GM19239 (cell line): ENCODE measurements at places on chromosomes 3 and 15.

DNA sequence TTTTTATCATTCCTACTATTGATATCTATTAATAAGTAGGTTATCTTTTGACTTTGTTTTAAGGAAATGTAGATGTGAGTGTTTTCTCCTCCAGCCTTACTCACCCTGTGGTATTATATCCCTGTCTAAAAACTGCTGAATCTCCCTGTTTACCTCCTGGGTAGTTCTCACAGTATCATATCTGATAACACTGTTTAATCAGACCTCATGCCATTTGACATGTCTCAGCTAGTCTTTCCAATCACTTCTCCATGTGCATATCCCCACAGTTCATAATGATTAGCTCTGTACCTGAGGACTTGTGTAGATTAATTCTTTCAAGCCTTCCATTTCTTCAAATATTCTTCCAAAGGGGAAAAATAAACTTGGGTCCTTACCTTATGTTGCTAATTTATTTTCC, 30.7 kb downstream of the DUOX2 start:
- no peak for DNase-seq

DNA sequence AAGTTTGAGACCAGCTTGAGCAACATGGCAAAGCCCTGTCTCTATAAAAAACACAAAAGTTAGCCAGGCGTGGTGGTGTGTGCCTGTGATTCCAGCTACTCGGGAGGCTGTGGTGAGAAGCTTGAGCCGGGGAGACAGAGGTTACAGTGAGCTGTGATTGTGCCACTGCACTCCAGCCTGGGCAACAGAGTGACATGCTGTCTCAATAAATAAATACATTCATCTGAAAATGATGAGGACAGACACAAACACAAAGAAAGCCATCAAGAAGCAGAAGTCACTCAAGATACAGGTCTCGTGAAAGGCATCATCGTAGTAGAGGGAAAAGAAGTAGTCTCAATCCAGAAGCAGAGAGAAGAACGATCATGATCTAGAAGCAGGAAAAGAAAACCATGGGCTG, 18.1 kb downstream of the AP3S2 start:
- no peak for DNase-seq

GRCh38 chr3:9947025-9947995, 4.9 kb downstream of the PRRT3 start:
- no peak for DNase-seq

DNA sequence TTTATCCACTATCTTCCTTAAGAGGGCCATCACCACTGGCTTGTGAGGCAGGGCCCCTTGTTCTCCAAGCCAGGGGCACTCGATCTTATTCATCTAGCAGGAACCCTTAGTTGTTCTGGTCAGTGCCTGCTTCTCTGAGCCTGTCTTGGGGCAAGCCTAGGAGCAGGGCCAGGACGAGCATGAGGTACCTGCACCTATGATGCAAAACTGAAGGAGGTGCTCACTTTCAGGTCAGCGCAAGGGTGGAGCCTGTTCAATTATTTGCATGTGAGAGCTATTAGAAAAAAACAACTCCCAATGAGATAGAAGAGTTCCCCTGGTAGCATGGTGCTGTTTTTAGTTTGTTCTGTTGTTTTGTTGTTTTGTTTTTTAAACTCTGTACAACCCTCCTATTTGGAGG, 5.0 kb upstream of the CD276 start:
- DNase-seq = no peak
